Osteoblast (primary cell): ENCODE measurements at places on chromosomes 12 and 14. TPM values are rescaled to one million over a fixed set of nuclear protein-coding genes. Genes with fewer than 3 reads are reported as not detected.

- DNase-seq: no peak
These were observed 976.2 kb upstream of the LRFN5 start for GRCh38 chr14:40630471-40630870.

GRCh38 chr14:71181215-71182003 lies 274.1 kb downstream of the PCNX1 start:
- no peak for DNase-seq

- DNase-seq: peak; percentile 64
These were observed 80.8 kb downstream of the ZNF664 start for GRCh38 chr12:124053851-124054250.

SETD1B gene
- total RNA-seq: 5.0 and 5.8 TPM in 2 replicates
